NCI-H1694 treated with DMSO at 0.1 percent for 48 hours (cell line): ENCODE measurements at places on chromosomes 1 and 21.

DNA sequence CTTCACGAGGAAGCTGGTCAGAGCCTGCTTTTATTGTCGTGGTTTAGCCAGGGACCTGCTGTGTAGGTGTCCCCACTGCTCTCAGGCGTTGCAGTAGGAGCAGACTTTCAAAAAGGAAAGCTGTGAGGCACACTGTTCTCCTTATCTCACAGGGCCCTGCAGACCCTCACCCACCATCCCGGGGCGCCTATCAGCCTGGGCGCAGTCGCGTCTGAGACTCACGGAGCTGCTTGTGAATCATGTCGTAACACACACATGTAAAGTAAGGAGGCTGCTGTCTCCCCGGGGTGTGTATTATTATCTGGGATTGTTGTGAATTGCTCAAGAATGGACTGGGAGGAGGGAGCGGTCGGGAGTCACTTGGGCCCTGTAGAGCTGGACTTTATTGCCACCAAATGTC lies 17.4 kb downstream of the AJAP1 start:
- DNase-seq, result no peak

DNA sequence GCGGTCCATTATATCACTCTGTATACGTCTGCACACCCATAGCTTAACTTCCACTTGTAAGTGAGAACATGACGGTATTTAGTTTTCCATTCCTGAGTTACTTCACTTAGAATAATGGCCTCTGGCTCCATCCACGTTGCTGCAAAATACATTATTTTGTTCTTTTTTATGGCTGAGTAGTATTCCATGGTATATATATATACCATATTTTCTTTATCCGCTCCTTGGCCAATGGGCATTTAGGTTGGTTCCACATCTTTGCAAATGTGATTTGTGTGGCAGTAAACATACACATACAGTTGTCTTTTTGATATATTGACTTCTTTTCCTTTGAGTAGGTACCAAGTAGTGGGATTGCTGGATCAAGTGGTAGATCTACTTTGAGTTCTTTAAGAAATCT lies 245.1 kb downstream of the NFIA start:
- DNase-seq, result no peak

GRCh38 chr1:47991187-47991586 lies 6.0 kb downstream of the TRABD2B start:
- no peak for DNase-seq

DNA sequence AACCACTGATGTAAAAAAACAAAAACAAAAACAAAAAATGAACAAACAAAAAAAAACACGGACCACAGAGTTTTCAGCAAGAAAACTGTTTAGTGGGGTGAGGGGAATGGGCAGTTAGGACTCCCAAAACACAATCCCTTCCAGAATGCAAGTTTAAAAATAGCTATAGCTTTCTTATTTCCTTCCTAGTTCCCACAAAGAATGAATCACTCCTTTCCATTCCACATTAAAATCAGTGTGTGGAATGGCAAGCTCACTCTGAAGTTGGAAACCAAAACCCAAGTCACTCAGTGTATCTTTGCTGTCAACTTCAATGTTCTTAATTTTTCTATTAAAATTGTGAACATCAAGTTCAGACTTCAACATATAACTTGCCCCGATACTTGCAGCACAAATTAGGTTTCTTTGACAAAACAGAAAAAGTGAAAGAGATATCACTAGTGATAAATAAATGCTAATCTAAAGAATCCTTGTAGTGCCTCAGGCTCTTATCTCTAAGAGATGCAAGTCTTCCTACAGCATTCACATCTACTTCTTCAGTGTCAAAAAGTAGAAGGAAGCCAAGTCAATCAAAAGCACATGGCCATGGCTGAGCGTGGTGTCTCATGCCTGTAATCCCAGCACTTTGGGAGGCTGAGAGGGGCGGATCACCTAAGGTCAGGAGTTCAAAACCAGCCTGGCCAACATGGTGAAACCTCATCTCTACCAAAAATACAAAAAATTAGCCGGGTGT lies 45.5 kb downstream of the TOR3A start:
- no peak for DNase-seq

GRCh38 chr1:26797627-26798026 lies 9.9 kb downstream of the PIGV start:
- DNase-seq, result no peak

DNA sequence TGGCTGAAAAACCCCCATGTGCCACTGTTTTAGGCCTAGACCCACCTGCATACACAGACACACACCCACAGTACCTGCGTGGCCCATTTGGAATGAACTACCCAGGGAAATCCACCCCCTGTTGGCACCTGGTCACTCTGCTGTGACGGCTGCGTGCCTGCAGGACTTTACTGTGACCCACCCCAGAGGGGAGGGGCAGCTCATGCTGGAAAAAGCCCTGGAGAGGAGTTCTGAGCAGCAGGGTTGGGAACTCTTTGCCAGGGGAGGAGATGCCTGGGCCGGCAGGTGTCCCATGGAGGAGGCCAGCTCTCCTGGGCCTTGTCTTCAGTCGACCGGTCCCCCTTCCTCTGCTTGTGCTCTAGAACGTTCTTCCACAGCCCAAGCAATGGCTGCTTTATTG lies 87.3 kb upstream of the CSF3R start:
- no peak for DNase-seq
